NCI-H1105 (cell line): ENCODE measurements at places on chromosomes 7 and 10.
A peak's percentile ranks its signal among the peaks of the same experiment; 100 is the strongest.

DNA sequence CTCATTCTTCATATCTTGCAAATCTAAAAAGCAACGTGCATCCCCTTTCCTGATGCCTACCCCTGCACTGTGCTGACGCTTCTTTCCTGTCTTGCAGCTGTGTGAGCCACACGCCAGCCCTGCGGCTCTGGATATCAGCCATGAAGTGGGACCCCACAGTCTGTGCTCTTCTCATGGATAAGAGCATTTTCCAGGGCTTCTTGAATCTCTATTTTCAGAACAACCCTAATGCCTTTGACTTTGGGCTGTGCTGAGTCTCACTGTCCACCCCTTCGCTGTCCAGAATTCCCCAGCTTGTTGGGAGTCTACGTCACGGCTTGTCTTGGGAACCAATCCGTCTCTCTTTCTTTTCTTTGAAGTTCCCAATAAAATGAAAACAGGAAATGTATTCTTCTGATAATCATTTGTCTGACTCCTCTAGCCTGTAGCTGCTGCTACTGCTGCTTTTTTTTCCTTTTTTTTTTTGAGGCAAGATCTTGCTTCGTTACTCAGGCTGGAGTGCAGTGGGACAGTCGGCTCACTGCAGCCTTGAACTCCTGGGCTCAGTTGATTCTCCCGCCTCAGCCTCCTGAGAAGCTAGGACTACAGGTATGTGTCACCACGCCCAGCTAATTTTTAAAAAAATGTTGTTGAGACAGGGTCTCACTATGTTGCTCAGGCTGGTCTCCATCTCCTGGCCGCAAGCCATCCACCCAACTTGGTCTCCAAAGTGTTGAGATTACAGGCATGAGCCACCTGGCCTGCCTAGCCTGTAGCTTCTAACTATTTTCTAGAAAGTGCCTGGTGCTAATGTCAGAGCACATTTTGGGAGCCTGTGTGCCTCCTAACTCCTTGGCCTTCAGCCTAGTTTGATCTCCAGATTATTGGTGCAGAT lies 30.3 kb downstream of the GSTO2 start:
- DNase-seq = no peak

- DNase-seq = no peak
Observed at GRCh38 chr10:109430043-109430760, 493.1 kb downstream of the XPNPEP1 start.

DNA sequence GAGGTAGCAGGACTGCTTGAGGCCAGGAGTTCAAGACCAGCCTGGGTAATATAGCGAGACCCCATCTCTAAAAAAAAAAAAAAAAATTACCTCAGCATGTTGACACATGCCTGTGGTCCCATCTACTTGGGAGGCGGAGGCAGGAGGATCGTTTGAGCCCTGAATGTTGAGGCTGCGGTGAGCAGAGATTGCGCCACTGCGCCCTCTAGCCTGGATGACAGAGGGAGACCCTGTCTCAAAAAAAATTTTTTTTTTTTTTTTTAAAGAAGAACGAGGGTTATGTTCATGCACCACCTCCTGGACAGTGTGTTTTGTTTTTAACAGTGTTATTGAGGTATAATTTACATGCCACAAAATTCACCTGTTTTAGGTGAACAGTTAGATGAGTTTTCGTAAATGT lies 51.1 kb upstream of the SEPHS1 start:
- no peak for DNase-seq

- DNase-seq = no peak
Observed at GRCh38 chr7:29019896-29020295, 61.8 kb upstream of the TRIL start.

DNA sequence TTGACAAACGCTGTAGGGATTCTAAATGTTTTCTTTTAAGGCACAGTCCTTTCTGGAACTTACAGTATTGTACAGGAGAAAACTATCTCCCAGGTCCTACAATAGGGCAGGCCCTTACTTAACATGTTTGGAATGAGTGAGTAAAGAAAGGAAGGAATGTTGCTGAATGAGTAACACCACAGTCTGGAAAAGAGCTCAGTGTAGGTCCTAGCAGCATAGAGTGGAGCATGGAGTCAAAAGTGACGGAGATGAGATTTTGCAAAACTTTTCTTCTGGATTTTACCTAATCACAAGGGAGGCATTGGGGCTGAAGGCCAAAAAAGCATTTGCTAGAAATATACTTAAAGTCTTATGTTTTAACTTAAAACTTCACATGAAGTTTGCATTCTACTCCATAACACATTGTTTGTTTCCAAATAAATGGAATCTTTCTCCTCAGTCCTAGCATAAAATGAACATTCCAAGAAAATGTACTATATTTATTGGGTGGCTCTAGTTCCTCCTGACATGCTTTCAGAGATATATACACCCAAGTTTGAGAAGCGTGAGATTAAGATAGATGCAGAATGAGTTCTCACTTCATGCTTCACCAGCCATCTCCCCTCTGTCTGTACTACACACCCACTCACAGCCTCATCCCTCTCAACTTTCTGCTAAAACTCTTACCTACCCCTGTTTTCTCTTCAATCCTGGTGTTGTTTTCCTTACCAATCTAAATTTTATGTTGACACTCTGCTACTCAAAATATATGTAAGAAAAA lies 20.2 kb upstream of the ADD3 start:
- no peak for DNase-seq

DNA sequence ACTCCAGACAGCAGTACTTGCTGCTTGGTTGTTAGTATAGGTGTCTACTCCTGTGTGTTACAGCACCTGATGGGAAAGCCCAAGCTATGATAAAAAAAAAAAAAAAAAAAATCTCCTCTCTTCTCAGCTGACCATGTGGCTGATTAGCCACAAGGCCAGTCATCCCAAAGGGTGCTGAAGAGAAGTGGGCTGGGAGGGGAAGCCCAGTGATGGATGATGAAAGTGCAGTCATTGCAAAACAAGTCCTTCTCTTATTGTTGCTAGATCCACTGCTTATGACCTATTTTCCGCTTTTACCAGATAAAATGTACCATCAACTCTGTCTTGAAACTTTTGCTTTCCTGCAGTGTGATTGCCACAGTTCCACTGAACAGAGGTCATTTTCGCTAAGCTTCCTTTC lies 1092.5 kb upstream of the C7orf33 start:
- DNase-seq = no peak

GRCh38 chr7:152583006-152583405 lies 92.9 kb downstream of the XRCC2 start:
- DNase-seq = no peak

DNA sequence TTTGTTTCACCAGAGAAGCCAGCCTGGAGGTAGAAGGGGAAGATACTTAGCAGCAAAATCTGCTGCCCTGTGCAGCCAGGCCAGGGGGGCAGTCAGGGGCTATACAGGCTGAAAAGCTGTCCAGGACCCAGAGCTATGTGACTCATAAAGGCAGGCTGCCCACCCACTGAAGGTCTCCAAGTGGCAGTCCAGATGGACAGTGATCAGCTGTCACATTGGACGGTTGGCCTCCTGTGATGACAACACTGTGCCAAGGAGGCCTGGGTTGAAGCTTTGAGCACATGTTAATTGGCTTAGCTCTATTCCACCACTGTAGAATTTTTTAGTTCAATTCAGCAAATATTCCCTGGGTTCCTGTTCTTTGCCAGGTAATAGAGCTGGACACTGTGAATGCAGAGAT lies 577.3 kb upstream of the GALNT17 start:
- no peak for DNase-seq

DNA sequence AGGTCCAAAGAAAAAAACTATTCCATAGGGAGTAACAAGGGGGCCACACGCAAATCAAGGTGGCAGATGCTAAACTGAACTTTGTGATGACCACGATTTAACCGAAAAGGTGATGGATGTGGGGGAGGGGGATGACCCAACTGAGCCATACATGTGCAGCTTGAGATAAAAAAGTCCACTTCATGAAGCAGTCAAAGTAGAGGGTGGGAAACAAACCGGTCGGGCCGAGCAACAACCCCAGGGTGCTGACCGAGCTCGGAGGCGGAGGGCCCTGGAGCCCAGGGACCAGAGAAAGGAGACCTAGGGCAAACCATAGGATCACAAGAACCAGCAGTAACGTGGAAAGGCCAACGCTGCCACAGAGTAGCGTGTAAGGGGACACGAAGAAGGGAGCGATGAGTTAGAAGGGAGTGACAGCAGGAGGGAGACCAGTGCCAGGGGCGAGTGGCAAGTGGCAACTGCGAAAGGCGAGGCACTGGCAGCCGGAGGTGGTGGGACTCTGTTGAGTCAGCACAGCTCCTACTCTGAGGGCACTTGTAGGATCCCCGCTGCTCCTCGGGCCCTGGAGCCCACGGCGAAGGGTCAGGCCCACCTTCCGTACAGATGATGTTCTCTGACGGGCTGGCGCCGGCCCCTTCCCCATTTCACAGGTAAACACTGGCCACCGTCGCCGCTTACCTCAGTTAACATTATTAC lies 540 bp downstream of the SNX13 start:
- DNase-seq = peak; percentile 46

DNA sequence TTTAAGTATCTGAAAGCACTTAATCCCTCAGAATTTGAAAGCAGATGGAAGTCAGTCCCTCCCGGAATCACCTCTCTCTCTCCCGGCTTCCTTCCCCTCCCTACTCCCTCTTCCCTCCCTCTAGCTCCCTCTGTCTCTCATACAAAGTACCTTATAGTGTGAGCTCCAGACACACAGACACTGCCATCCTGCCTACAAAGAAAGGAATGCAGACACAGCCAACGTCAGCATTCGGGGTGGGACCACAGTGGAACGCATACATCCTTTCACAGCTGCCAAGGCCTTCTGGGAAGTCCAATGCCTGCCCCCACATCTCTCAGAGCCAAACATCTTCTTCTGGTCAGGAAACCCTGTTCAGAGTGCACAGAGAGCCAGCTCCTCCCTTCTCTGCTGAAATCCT lies 9.3 kb downstream of the NOD1 start:
- DNase-seq = no peak

DNA sequence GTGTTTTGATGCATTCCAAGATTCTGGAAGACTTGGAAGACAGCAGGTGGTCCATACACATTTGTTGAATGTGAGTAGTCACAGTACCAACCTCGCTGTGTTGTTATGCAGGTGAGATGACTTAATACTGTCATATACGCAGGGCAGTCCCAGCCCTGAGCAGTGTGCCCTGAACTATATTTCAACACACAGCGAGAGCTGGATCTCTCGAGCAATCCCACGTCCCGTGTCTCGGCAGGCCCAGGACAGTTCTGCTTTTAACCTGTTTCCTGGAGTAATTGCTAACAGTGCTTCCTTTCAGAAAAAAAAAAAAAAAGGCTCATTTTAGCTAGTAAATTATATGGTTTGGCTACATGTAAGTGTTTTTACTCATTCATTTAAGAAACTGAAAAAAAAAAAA lies 179.7 kb downstream of the PRKCQ start:
- DNase-seq = no peak

DNA sequence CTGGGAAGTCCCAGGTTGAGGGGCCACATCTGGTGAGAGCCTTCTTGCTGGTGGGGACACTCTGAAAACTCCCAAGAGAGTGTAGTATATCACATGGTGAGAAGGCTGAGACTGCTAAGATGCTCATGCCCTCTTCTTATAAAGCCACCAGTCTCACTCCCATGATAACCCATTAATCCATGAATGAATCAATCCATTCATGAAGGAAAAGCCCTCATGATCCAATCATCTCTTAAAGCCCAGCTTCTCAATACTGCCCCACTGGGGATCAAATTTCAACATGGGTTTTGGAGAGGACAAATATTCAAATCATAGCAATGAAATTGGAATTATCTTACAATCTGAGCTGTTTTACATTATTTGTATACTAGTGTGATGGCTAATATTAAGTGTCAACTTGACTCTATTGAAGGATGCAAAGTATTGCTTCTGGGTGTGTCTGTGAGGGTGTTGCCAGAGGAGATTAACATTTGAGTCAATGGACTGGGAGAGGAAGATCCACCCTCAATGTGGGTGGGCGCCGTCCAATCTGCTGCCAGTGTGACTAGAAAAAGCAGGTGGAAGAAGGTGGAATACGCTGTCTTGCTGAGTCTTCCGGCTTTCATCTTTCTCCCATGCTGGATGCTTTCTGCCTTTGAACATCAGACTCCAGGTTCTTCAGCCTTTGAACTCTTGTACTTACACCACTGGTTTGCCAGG lies 14.3 kb upstream of the UBE2D1 start:
- DNase-seq = no peak

- no peak for DNase-seq
Observed at GRCh38 chr7:26334166-26334859, 42.7 kb downstream of the SNX10 start.

DNA sequence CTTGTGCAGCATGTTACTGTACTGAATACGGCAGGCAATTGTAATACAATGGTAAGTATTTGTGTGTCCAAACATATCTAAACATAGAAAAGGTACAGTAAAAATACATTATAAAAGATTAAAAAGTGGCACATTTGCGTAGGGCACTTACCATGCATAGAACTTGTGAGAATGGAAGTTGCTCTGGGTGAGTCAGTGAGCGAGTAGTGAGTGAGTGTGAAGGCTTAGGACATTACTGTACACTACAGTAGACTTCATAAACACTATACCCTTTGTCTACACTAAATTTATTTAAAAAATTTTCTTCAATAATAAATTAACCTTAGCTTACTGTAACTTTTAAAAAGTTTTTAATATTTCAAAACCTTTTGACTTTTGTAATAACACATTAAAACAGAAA lies 37.5 kb downstream of the BPGM start:
- DNase-seq = no peak

GRCh38 chr10:109887243-109887642 lies 36.1 kb downstream of the XPNPEP1 start:
- DNase-seq = no peak

- no peak for DNase-seq
Observed at GRCh38 chr7:139186146-139186545, 44.9 kb upstream of the UBN2 start.

GRCh38 chr10:52027055-52027705 lies 286.9 kb upstream of the DKK1 start:
- DNase-seq = no peak

DNA sequence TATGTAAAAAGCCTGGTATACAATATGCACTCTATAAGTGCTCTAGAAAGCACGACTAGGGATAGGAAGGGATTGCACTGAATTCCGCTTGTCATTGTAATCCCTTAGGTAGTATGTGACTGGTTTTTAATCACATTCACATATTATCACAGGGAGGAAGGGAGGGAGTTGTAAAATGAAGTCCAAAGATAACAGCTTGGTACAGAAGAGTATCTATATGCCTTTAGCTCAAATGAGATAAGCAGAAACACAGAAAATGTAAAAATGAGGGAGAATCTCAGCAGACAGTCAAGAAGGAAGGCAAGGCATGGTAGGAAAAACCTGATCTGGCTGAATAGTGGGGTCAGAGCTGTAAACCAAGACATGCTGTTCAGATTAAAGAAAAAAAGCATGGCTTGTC lies 63.4 kb downstream of the ABI1 start:
- no peak for DNase-seq

GRCh38 chr10:13823709-13824405 lies 237.1 kb downstream of the PRPF18 start:
- DNase-seq = no peak

- DNase-seq = no peak
Observed at GRCh38 chr7:151999424-152000090, 25.9 kb upstream of the GALNT11 start.

- DNase-seq = no peak
Observed at GRCh38 chr7:87341441-87341840, 4.0 kb upstream of the CROT start.
